ENCODE measurements at places on chromosomes 5 and 9. TPM values are rescaled to one million over a fixed set of nuclear protein-coding genes. Genes with fewer than 3 reads are reported as not detected.

DNA sequence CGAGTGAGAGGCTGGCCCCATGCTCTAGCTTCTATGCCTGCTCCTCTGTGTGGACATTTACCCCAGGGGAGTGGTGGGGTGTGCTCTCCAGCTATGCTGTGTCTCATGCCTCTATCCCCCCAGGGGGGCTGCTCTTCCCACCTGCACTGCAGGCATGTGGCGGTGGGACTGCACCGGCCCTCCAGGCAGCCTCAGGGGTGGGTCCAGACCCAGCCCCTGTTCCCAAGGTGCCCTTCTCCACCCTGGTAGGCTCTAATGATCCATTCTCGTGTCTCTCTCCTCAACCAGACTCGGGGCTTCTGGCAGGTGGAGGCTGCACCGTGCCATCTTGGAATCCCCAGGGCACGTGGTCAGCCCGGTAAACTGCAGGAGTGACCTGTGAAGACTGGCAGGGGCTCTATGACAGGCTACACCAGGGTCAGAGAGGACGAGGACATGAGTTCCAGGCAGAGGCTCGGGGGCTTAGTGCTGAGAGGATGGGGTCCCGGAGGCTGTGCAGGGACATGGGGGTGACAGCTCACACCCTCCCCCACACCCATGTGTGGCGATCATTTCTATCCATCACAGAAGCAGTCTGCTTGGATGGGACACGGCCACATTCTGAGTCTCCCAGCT, 22.7 kb upstream of the COL5A1 start:
- DNase-seq: no peak

DNA sequence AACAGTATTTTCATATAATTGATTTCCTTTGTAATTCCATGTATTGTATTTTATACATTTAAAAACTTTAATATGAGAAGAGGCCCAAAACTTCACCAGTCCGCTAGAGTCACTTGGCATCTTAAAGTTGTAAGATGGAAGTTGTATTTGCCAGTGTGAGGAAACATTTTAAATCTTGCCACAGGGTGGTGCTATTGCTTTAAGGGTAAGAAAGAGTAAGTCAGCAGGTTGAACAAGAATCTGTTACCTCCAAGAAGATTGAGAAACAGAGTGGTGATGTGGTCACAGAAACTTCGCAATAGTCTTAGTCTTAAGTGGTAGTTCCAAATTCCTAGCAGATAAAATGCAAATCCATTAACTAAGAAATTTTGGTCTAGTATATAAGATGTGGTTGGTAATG, 39.8 kb upstream of the RANBP6 start:
- DNase-seq: no peak

LRRC26 gene
- total RNA-seq: 0.91 TPM

IL4 gene
- not detected for total RNA-seq

- peak; percentile 90 for DNase-seq
Measured at GRCh38 chr5:154937718-154938466, at the start of gene GEMIN5. GEMIN5 (minus strand) TSS chr5:154938211; CDS start chr5:154938133, 78 bp downstream.

DNA sequence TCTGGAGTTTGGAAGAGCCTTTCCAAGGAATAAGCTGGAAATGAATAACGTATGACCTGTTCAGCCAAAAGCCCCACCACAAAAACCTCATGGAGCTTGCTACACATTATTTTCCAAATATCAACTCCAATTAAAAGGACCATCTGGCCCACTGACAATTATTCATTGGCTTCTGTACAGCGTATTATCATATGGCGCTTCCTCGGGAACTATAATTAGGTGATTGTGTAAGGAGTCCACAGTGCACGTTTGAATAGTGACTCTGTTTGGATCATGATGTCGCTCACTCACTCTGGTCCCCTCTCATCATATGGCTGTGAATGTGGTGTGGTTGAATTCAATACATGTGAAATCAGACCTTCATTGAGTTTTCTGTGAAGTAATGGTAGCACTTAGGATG, 52.1 kb downstream of the GDNF start:
- DNase-seq: peak; percentile 45

- DNase-seq: no peak
Measured at GRCh38 chr5:68381060-68381459, 165.5 kb downstream of the PIK3R1 start.

DNA sequence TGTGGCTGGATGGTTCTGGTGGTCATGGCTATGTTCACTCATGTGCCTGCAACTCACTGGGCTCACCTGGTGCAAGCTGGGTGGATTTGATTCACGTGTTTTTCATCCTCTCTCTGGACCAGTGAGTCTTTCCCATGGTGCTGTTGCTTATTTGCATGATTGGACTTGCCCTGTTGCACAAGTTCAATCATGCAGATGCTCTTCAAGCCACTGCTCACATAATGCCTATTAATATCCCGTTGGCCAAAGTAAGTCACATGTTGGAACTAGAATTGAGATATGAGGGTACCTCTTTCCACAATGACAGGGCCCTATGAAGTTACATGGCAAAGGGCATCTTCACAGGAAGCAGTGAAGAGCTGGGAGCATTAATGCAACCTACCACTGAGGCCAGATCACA, 26.5 kb upstream of the MROH2B start:
- no peak for DNase-seq

- DNase-seq: no peak
Measured at GRCh38 chr5:122413722-122414121, 101.7 kb downstream of the SNCAIP start.

DNA sequence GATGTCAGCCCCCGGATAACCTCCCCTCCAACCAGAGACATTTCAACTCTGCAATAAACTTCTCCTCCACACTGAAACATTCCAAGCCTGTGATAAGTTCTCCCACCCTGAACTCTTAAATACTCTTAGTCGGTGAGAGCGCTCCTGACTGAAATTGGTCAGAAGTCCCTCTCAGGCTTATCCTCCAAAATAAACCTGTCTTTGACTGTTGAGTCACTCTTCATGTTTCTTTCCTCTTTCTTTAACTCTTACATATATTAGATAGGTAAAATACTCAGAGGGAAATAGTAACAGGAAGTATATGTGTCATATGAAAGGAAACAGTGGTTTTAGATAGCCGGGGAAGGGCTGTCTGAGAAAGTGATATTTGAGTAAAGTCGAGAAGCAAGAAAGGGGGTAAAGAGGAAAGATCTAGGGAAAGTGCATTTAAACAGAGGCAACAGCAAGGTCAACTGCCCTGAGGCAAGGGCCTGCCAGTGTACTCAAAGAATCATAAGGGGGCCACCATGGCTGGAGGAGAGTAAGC, 11.0 kb upstream of the FAM81B start:
- no peak for DNase-seq

FAM169A gene
- 60.1 TPM for total RNA-seq

- DNase-seq: no peak
Measured at GRCh38 chr9:91197232-91198181, 164.2 kb downstream of the AUH start.

ANKRD31 gene
- 0.82 TPM for total RNA-seq

- DNase-seq: no peak
Measured at GRCh38 chr9:35675204-35675603, 1.5 kb downstream of the CA9 start.

CCL27 gene
- not detected for total RNA-seq

PCSK1 gene
- 4.1 TPM for total RNA-seq

DNA sequence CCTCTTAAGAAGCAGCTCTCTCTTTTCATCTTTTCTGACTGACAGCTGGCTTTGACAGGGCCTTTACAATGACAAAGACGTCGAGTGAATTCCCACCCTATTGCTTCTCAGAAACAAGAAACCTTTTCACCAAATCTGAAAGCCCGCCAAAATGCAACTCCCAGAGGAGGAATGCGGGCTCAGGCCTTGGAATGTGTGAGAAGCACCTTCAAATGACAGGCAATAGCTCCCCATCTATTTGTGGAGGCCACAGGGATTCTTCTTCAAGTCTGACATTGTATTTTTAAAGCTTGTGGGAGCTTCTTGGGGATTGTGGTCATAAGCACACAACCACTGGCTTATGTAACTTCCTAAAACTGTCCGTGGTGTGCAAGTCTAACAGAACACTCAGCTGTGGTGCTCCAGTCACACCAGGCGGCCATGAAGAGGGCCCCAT, 72.7 kb downstream of the DPYSL3 start:
- DNase-seq: no peak

SLC6A7 gene
- 5.9 TPM for total RNA-seq

PCDHB5 gene
- total RNA-seq: 14.3 TPM

AGPAT2 gene
- 2.8 TPM for total RNA-seq

PCDHGB3 gene
- 21.2 TPM for total RNA-seq

EGFLAM gene
- total RNA-seq: 13.7 TPM

DNA sequence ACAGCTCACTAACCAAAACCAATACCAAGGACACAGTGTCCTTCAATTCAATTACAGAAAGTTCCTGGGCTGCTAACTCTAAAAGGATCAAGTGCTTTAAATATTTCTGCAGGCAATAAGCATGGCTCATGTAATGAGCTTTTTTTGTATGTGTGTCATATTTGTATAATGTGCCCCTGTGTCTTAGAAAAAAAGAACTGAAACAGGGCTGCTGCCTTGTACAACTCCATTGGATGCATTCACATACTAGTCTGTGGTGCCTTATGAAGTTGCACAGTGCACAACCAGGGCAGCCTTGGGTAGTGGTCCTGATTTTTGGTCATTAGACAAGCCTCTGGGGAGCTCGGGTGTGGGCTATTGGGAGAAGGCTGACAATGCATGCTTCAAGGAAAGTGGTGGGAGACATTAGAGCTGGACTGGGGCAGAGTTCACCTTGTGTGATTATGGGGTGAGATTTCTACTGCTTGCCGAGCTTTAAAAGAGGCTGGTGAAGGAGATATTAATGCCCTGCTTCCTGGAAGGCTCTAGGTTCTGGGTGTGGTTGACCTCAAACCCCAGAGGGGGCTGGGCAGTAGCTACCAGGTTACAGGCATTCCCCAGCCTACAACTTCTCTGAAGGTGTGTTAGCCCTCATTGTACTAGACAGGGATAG, 3.6 kb upstream of the CPEB4 start:
- no peak for DNase-seq

GRCh38 chr5:133423011-133423617, 189.2 kb downstream of the FSTL4 start:
- DNase-seq: no peak

DNA sequence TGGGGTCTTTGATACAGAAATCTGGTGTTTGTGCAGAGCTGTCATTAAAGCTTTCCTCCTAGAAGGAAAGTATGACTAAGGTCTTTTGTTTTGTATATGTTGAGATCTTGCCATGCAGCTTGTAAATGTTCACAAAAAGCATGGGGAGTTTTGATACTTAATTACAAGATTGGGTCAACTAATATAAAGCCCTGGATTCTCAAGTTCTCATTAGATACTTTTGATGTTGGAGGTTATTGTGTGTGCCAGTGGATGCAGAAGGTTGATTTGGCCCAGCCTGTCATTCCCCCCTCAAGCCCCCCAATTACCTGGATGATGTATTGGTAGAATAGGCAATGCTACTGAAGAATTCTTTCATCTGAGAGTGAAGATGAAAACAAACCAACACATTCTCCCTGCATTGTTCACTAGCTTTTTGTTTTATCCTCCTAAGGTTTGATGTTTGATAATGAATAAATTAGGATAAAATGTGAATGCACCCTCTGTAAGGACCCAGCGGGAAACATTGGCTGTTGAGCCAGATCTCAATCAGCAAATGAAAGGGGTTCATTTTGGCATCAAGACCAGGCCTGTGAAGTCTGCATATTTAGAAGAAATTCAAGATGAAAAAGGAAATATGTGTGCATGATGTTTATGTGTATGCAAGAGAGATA, 61.9 kb upstream of the ADAMTS19 start:
- no peak for DNase-seq

ACTBL2 gene
- total RNA-seq: not detected

SPINK7 gene
- total RNA-seq: not detected

DNA sequence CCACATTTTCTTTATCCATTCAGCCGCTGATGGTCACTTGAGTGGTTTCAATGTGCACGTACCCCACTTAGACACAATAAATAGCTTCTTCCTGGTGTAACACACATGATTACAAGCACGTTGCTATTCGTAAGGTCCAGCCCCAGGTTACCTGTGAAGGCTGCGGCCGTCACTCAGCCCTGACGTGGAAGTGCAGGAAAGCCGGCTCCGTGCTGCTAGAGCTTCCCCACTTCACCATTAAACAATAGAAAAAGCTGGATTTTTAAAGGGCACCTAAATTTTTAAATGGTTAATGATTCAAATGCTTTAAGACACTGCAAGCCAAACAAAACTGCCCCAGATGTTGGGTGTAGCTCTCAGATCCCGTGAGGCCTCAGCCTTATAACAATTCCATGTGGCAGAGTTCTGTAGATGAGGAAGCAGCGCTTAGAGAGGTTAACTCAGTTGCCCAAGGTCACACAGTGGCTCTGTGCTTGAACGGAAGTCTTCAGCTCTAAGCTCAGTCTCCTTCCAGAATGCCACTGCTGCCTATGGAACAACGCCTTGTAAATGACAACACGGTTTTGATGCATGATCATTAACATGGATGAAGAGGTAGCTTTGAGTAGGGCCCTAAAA, 125.7 kb downstream of the COL23A1 start:
- DNase-seq: no peak
